ENCODE measurements at places on chromosomes 7 and 10.

DNA sequence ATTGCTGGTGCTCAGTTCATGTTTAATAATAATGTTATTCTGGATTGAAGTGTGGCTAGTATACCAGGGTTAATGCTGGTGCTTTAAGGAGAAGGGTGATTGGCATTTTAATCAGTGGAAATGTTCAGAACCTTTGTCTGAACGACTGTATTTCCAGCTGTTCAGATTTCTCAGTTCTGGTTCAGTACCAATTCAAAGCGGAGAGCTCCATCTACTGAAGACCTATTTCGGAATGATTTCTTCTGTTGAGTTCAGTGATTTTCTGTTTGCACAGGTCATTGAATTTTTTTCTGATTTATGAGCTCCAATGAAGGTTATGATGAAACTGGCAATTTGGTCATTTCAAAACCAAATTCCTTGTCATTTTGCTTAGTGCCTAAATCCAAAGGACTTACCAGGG, 160.1 kb downstream of the EXOC4 start:
- DNase-seq: no peak

DNA sequence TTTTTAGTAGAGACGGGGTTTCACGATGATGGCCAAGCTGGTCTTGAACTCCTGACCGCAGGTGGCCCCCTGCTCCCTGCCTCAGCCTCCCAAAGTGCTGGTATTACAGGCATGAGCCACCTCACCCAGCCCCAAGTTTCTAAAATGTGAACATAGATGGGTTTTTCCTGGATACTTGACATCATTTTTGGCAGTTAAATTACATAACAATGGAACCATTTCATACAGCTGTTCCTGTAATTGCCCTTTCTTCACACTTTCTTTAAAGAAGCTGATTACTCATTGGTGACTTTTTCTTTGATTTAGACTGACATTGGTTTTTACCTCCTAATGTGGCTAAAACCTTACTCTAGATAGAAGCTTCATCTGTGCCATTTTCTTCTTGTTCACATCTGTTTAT, 5.9 kb downstream of the ZKSCAN1 start:
- no peak for DNase-seq

DNA sequence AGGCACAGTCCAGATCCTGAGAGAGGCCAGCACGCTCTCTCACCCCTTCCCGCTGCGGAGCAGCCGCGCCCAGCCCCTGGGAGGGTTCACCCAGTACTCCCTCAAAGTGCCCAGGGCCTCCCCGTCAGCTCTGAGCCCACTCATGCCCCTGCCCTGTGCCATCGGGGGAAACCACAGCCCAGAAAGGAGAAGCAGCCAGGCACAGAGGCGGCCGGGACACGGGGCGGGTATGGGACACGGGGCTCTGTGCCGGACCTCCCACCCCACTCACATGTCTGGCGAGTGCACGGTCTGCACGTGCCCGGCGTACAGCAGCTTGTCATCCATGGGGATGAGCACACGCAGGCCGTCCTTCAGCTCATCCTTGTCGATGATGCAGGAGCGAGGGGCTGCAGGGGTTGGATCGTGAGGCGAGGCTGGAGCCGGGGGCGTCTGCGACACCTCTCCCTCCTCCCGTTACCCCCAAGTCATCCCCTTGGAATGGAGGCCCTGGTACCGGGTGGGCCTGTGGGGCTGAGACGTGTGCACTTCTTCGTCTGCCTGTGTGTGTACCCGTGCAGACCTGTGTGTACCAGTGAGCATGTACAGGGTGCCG, 38.2 kb downstream of the SLC29A4 start:
- no peak for DNase-seq

- no peak for DNase-seq
These were observed 826.3 kb upstream of the MBL2 start for GRCh38 chr10:53598914-53599313.

DNA sequence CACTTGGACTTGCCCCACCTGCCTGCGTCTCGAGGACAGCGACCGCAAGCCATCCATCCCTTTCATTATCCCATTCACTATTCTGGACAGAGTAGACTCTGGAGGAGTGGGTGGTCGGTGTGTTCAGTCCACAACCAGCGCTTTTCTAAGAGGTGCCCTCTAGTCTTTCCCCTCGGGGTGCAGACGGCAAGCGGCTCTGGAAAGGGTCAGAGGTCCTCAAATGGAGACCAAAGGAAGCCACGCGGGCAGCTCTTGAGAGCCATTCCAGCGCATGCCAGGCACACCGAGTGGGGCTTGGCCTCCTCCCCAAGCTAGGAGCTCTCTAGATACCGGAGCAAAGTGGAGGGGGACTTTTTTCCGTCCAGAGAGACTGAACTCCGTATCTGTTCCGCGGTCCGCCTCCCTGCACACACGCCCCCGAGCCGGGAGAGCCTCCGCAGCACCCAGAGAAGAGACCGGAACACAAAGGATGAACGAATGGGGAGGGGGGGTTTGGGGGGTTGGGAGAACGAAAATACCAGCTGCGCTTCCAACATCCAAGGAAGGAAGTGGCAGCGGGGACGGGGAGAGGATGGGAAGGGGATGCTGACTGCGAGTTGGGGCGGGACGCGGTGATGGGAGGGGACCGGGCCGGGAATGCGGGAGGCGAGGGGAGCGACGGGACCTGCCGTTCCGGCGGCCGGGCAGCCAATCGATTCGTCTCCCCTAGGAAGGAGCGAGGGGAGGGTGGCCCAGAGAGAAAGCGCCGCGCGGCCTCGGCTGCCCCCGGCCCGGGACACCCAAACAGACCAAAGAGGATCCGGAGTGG, 515 bp downstream of the GSDME start:
- no peak for DNase-seq
